Cortex of kidney (tissue), 1 donor: ENCODE measurements at places on chromosomes 5 and 9.

GRCh38 chr9:19828576-19829109 is 39.8 kb upstream of the SLC24A2 start:
- DNase-seq, result no peak

- no peak for DNase-seq
Measured at GRCh38 chr9:95032580-95033341, 284.7 kb downstream of the FANCC start.

DNA sequence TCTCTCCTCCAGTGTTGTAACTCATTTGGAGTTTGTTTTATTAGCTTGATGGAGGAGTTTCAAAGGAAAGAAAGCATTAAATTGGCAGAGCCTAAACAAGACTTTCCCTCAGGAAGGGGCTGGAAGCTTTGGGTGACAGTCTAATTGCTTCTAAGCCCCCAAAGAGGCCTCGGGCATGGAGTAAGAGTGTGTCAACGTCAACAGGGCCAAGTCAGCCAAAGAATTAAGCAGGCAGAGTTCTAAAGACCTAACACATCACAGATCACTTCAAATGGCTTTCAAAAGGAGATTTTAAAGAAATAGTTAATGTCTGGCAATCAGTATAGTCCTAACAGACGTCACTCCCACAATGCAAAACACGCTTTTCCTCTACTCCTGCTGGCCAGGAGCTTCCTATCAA is 234.5 kb downstream of the EFNA5 start:
- DNase-seq, result no peak

DNA sequence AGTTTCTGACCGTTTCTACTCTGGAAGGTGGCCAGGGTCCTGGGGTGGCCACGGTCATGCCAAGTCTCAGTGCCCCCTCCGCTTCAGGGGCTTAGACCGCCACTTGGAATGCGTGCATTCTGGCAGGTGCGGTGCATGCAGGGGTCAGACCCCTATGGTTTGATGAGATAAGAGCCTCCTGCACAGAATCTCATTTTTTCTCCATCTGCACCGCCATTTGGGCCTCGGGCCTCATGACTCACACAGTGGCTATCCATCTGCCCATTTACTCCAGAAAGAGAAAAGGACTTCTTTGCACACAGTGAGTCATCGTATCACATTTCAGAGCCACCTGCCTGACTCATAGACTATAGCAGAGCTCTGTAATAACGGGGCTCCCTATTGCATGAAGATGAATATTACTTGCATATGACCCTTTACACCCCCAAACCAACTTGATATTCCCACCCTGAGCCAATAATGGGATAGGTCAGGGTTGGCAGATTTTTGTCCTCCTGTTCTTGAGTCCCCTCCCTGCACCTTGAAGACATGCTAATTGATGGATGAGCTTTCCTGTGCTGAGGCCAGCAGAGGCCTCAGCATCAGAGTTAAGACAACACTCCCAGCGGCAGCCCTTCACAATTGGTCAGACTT is 157.4 kb downstream of the NR3C1 start:
- DNase-seq, result no peak

- no peak for DNase-seq
Measured at GRCh38 chr9:129703667-129704355, 38.4 kb downstream of the PRRX2 start.

DNA sequence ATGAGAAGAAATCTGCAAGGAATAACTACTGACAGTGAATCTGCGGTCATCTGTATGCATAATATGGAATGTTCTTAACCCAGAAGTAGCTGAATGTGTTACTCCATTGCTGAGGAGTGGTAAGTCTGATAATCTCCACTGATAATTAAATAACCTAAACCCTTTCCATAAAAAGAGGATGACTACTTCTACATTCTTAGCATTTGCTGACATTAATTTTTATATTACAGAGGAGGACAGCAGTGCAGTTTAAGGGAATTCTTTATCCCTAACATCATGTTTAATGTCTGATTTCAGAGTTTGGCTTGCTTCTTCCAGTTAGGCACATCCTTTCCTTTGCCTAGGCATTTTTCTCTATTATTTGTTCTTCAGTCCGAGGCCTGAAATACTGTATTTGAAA is 52.2 kb downstream of the CDC42SE2 start:
- no peak for DNase-seq

GRCh38 chr9:130672466-130672865 is 8.1 kb downstream of the PRDM12 start:
- no peak for DNase-seq

GRCh38 chr5:73186976-73187375 is 14.0 kb downstream of the TMEM174 start:
- DNase-seq, result no peak

- DNase-seq, result no peak
Measured at GRCh38 chr9:24381205-24381604, 164.5 kb downstream of the IZUMO3 start.

- no peak for DNase-seq
Measured at GRCh38 chr5:81553567-81554212, 159.8 kb upstream of the ACOT12 start.

GRCh38 chr5:143583409-143583808 is 179.9 kb upstream of the NR3C1 start:
- no peak for DNase-seq

- no peak for DNase-seq
Measured at GRCh38 chr9:2494562-2494961, 127.0 kb upstream of the VLDLR start.

GRCh38 chr5:163496286-163496685 is 9.1 kb upstream of the MAT2B start:
- DNase-seq, result no peak

- DNase-seq, result no peak
Measured at GRCh38 chr5:56037531-56038010, 42.8 kb upstream of the IL6ST start.

DNA sequence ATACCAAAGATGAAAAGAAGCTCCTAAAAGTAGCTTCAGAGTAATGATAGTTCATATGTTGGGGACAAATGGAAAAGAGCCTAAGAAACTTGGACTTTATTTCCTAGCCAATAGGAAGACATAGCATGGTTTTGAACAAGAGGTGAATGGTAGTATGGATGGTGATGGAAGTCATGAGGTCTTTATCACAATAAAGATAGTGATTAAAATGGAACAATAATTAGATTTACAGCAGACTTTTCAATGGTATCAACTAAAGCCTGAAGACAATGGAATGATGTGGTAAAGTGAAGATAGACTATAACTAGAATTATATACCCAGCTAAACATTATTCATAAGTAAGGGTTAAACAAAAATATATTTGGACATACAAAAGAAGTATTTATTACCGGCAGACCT is 131.2 kb downstream of the RAB3C start:
- DNase-seq, result no peak

- DNase-seq, result no peak
Measured at GRCh38 chr9:26426551-26427131, 466.0 kb downstream of the CAAP1 start.

DNA sequence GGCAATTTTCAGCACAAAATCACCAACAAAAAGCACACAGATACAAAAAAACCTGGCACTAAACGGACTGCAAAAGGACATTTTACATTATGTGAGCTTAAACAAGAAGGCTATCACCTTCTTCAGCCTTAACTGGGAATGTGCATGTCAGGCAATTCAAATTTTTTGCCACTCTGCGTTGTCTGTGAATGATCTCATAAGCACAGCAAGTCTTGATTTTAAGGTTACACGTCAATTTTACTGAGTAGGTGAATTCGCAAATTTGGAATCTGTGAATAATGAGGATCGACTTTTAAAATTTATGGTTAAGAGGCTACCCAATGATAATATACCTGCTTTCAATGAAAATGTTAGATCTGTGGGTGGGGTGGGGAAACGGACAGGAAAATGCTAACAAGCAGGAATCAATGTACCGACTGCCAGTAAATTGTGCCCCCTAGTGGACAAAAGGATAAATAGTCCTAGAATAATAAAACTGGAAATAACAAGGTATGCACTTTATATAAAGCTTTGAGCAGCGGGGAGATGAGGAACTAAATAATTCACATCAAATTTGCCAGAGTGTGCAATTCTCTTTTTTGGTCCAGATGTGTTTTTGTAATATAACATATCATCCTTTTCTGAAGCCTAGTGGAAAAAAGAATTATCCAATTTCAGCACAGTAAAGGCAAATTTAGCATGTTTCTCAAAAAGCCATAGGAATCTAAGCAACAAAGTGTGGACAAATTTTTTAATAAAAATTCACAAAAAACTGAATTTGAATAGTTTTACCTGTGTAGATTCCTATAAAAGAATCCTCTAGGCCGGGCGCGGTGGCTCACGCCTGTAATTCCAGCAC is 20.5 kb downstream of the EQTN start:
- no peak for DNase-seq

DNA sequence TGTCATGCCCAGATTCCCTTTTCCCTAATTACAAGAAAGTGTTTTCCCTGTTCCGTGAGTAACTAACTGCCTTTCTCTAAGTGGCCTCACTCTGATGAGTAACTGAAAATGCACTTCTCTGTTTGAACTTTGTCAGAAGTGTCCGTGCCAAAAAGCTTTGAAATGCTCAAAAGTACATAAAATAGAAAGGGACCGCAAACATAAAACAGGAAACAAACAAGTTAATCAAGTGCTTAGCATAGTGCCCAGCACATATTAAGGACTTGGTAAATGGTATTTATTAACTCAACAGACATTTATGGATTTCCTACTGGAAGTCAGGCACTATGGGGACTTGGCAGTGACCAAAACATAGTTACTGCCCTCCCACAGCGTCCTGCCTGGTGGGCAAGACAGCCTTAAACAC is 22.3 kb downstream of the AQP3 start:
- DNase-seq, result no peak

- DNase-seq, result no peak
Measured at GRCh38 chr9:100591139-100591538, 13.3 kb downstream of the CAVIN4 start.

- DNase-seq, result no peak
Measured at GRCh38 chr5:40490464-40491111, 189.1 kb upstream of the PTGER4 start.

DNA sequence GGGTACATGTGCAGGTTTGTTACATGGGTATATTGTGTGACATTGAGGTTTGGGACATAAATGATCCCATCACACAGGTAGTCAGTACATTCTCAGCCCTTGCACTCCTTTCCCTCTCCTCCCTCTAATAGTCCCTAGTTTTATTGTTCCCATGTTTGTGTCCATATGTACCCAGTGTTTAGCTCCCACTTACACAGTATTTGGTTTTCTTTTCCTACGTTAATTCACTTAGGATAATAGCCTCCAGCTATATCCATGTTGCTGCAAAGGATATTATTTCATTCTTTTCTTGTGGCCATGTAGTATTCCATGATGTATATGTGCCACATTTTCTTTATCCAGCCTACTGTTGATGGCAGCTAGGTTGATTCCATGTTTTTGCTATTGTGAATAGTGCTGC is 27.4 kb downstream of the CNOT6 start:
- DNase-seq, result no peak

DNA sequence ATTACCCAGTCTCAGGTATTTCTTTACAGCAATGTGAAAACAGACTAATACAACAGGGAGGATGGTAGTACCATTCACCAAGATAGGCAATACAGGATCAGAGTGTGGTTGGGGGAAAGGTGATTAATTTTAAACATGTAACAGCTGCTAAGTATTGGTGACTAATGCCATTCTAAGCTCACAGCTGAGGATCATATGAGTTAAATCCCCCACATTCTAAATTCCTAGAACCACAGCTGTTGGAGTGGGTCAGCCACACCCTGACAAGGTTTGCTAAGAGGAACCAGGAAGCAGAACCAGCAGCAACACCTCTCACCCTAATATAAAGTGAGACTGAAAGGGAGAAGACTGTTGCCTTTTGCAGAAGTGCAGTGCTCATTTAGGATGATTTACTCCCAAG is 24.8 kb downstream of the HSPB3 start:
- no peak for DNase-seq

DNA sequence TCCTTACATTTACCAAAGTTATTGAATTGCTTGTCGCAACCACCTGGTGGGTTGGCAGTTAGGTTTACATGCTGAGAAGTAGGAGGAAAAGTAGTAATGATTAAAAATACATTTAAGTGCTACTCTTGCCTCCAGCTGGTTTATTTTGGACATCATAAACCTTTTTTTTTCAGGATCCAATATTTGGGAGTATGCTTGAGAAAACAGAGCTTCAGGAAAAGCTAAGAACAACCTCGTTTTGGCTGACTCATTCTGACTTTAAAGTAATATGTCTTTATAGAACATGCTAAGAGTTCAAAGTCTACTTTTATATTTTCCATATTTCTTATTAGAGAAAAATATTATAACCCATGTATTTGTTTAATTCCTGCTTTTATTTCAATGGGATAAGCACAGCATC is 41.7 kb upstream of the BNC2 start:
- no peak for DNase-seq

DNA sequence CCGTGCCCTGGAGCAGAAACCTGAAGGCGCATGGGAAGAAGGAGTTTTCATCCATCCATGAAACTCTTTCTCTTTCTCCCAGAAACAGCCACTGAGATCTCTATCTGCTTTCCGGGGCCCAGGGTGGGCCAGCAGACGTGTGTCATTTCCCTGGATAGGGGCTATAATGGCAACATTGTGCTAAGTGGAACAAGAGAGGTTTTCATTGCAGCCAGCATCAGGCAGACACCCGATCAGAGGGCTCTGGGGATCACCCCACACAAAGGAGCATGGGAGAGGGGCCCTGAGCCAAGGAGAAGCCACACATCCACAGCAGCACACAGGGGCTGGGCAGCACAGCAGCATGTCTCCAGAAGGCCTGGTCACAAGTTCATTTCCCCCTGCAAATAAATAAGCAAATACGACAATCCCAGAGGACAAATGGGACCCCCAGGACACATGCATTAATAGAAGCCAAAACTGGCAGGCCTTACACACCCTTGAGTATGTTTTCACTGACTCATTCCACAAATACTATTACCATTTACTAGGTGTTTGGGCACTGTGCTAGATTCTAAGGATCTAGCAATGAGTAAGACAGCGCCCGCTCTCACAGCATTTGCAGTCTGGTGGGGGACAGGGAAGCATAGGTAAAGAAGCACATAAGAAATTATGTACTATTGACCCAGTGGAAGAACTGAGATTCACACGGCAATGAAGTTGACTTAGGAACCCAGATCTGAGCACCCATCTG is 4.3 kb upstream of the AFAP1L1 start:
- no peak for DNase-seq

- no peak for DNase-seq
Measured at GRCh38 chr9:72592502-72593403, 71.3 kb downstream of the TMC1 start.

DNA sequence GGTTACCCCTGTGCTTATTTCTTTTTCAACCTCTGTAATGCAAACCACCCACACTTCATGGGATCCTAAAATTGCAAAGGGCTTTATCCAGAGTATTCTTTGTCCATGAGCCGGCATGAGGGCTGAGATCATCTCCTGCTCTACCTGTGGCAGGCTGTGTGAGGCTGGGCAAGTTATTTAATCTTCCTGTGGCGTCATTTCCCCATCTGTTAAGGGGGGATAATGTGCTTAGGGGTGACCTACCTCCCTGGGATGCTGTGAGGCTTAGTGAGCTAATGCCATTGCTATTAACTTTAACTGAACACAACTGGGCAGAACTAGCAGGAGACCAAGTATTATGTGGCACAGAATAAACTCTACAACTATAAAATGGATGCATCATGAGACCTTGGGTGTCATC is 17.0 kb downstream of the FRMPD1 start:
- DNase-seq, result no peak
